A172 (cell line): ENCODE measurements at places on chromosomes 5 and 9. TPM values are rescaled to one million over a fixed set of nuclear protein-coding genes. Genes with fewer than 3 reads are reported as not detected.

The LCN1 gene
- 0.47 TPM in 1 of 2 replicates, not detected in the other for total RNA-seq

GRCh38 chr9:127955294-127956015 is 17.8 kb upstream of the DPM2 start:
- DNase-seq, result peak; percentile 97

DNA sequence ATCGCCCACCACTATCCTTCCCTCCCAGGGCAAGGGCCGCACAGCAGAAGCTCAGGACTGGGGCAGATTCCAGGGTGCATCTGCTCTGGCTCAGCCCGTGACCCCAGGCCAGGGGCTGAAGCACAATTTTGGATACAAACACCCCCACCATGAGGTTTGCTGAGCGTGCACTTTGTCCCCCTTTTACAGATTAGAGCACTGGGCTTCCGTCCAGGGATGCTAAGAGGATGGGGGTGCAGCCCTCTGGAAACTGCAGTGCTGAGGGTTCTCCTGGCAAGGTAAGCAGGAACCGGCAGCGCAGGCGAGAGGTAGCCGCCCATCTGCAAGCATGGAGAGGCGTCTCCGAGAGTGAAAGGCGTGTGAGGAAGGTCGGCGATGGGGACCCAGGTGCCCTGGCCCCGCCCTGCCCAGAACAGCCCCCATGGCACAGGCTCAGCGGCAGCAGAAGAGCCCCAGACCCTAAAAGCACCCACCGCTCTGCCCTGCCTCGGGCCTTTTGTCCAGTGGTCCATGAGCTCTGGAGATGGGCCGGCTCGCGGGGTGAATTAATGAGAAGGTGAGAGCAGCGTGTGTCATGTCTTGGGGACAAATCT is 54.5 kb upstream of the OLFM1 start:
- no peak for DNase-seq

DNA sequence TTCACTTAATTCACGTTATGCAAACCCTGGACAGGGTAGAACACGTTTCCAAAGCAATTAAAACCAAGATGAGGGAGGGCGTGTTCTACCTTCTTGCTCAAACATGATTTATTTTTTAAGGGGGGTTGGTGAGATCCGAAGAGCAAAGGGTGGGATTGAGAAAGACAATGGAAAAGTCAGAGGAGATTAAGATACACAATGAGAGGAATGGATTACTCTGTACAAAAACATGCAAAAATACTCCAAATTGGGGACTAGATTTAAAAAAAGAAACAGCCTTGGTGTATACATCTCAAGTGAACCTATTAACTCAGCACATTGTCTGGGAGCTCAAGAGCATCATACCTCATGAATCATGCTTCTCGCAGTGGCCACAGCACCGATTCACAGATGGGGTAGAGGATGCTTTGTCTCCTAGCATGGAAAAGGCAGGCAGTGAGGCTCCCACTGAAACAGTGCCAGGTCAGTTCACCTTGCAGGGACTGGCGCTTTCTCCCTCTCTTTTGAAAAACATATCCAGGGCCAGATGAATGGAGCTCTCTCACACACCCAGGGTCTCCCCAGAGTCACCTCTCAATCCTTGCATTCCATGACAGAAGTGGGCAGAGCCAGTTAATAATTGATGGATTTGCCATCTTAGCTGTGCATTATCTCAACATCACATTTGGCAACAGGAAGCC is 459.7 kb downstream of the BNC2 start:
- DNase-seq, result peak; percentile 45

The OR4F3 gene
- not detected in 2 replicates for total RNA-seq

DNA sequence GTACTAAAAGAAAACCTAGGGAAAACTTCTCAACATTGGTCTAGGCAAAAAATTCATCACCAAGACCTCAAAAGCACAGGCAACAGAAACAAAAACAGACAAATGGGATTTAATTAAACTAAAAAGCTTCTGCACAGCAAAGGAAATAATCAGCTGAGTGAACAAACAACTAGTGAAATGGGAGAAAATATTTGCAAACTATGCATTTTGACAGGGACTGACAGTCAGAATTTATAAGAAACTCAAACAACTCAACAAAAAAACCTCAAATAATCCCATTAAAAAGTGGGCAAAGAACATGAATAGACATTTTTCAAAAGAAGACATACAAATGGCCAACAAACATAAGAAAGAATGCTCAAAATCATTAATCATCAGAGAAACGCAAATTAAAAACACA is 189.4 kb downstream of the AUH start:
- DNase-seq, result no peak
